ENCODE measurements at places on chromosomes 12 and 14.

GRCh38 chr14:104845033-104845666, 19.9 kb upstream of the CEP170B start:
- DNase-seq, result no peak

DNA sequence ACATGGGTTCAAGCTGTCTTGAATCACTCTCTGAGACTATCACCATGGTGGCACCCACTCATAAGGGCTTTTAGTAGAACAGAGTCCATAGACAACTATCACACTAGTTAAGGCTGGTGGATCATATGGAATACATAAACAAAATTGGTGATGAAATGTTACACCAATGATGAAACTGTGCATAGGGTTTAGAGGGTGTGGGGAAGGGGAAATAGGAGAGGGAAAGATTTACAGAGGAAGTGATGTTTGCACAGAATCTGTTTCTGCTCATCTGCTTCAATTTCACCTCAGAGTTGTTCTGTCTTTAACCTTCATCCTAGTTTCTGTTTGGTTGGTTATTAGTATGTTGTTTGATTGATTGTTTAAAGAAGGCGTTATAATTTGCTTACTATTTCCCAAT, 2.4 kb upstream of the RXYLT1 start:
- DNase-seq, result no peak

GRCh38 chr12:74539765-74540526, 2.3 kb downstream of the ATXN7L3B start:
- DNase-seq, result no peak

DNA sequence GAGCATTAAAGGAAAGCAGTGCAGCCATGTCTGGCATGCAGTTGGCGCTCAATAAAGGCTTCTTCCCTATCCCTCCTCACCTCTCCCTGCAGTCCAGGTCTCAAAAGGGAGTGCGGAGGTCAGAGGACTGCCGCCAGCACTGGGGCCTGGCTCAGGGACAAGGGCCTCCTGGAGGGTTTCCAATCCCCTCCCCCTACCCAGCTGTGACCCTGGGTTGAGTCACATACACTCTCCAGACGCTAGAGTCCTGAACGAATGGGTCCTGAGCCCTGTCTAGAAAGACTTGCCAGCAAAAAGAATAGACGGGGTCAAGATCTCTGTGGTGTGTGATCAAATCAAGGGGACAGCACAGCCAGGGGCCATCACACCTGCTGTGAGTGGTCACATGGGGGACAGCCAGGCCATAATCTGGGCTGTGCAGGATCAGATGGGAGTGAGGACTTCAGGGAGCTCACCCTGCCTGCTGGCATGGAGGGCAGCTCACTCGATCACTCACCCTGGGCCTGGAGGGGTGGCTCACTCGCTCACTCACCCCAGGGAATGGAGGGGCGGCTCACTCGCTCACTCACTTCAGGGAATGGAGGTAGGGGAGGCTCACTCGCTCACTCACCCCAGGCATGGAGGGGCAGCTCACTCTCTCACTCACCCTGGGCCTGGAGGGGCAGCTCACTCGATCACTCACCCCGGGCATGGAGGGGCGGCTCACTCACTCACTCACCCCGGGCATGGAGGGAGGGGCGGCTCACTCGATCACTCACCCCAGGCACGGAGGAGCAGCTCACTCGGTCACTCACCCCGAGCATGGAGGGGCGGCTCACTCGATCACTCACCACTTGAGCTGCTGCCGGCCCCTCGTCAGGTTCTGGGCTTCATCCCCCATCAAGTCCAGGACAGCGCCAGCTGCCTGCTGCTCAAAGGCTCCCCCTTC, 12.8 kb downstream of the CFAP73 start:
- DNase-seq, result no peak

GRCh38 chr14:63692310-63693020, 35.4 kb downstream of the SGPP1 start:
- DNase-seq, result no peak

DNA sequence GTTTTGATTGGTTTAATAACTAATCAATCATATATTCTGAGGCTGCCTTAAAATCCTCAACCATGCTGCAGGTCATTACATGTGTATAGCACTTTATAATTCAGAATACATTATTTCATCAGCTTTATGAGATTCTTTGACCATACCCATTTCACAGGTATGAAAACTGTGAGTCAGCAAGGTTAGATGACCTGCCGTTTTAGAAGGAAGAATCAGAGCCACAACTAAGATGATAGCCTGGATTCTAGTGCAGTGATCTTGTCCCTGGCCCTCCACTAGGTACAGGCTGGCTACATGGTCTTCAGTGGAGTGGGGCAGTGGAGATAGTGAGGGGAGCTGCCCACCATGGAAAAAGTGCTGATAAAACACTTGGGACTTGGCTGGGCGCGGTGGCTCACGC, 154.4 kb upstream of the MAX start:
- no peak for DNase-seq

All from LoVo (cell line).